GM06990 (cell line): ENCODE measurements at places on chromosomes 12 and 14.

DNA sequence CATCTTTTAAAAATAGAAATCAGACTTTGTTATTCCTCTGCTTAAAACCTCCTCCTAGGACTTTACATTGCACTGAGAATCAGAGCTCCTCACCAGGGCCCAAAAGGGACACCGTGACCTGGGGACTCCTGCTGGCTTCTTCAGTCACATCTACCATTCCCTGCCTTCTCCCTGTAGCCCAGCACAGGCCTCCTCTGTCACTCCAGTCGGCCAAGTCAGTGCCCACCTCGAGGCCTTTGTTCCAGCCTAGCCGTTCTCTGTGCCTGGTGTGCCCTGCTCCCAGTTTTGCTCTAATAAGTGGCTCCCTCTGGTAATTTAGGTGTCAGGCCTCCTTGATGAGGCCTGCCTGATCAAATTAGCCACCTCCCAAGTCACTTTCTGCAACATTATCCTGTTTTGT lies 27.4 kb downstream of the CRADD start:
- DNase-seq = no peak

GRCh38 chr14:99057576-99058083 lies 214.4 kb downstream of the BCL11B start:
- DNase-seq = no peak

GRCh38 chr12:16349131-16349460 lies 1.7 kb downstream of the MGST1 start:
- no peak for DNase-seq

GRCh38 chr12:41661141-41661765 lies 473.1 kb downstream of the PDZRN4 start:
- no peak for DNase-seq

DNA sequence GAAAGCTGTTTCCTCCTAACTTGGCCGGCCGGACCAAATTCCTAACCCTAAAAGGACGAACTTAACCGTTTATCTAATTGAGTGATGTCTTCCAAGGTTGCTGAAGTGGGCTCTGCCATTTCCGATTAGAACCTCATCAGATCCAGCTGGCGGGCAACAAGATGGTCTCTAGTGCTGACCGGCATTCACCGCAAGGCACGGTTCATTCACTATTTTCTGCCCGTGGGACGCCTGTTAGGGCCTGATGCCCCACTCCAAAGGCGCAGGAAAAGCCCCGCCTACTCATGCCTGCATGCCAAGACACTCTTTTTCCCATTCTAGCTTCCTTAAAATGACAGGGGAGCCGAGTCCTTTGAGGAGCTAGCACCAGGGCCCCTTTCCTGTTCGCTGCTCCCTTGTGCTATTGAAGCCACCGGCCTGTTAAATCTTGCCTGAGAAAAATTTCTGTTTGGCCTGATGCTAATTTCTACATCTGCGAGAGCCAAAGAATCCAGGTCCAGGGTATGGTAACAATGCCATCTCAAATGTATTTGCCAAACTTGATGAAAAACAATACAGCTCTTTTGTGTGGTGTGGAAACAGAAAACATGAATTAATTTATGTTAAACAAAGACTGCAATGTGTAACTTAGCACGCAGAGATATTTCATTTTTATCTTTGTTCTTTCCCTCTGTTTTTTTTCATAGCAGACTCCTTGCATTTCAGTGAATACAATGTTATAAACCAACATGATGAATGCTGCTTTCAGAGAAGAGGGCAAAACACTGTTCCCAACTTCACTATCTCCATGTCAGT lies 1071.2 kb upstream of the USP15 start:
- DNase-seq = no peak

- DNase-seq = peak; percentile 25
These were observed 359.9 kb downstream of the RGS6 start for GRCh38 chr14:72291908-72292688.

DNA sequence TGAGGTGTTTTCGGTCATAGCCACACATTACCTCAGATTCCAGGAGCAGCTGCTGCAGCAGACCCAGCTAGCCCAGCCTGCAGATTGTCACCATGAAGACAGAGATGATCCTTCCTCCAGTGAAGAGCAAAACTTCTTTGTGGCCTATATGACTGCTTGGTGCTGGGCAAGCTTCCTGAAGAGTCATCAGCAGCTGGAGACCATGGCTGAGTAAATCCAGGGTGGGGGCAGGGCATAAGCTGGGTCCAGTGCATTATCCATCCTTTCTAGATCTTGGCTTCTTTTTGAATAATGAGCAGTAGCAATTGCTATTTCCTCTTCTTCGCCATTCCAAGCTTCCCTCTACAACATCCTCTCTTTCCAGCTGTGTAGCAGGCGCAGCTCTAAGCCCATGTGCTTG lies 373.1 kb upstream of the DDHD1 start:
- DNase-seq = no peak

DNA sequence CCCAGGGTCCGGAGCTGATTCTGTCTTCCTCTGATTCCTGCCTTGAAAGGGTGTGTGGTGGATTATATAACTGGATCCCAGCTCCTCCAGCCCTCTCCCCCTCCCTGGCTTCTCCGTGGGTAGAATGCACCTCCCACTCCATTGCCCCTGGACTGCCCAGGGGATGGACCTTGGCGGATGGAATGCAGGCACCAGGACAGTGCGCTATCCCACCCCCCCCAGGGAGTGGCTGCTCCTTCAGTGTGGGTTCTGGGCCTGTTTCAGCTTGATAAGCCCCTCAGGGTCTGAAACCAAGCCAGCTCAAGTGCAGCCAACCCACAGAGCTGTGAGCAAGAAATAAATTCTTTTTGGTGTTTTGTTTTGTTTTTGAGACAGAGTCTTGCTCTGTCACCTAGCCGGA lies 112.4 kb upstream of the TMEM132D start:
- no peak for DNase-seq

- DNase-seq = no peak
These were observed 4.5 kb downstream of the GYS2 start for GRCh38 chr12:21600196-21600595.

DNA sequence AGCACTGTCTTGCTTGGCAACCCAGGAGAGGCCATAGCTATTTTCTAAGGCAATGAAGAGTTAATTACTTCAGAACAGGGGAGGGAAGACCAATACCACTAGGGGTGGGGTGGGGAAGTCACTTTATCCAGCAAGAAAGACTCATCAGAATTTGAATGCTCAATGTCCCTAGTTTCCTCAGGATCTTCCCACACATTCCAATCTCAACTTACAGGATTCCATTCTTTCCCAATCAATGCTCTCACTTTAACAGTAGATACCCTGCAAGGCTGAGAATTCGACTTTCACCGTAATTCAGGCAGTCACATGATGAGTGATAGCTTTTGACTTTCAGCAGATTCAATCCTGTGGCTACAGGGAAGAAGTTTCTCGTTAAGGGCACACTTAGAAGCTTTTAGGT lies 526.6 kb upstream of the SEL1L start:
- no peak for DNase-seq

DNA sequence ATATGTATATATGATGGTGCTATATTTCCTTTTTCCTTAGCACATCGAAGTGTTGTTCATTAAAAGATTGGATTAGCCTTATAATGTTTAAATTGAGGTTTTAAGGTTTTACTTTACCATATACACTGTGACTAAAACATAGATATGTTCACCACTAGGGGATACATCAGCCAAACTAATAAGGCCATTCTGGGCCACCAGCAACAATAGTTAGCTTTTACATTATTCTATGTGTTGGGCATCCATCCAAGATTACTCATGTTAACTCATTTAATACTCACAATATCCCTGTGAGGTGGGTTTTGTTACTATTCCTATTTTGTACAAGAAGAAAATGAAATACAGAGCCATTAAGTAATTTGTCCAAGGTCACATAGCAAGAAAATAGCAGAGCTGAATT lies 202.6 kb upstream of the AVPR1A start:
- no peak for DNase-seq

GRCh38 chr12:113061061-113061694 lies 4.6 kb downstream of the DTX1 start:
- DNase-seq = no peak

DNA sequence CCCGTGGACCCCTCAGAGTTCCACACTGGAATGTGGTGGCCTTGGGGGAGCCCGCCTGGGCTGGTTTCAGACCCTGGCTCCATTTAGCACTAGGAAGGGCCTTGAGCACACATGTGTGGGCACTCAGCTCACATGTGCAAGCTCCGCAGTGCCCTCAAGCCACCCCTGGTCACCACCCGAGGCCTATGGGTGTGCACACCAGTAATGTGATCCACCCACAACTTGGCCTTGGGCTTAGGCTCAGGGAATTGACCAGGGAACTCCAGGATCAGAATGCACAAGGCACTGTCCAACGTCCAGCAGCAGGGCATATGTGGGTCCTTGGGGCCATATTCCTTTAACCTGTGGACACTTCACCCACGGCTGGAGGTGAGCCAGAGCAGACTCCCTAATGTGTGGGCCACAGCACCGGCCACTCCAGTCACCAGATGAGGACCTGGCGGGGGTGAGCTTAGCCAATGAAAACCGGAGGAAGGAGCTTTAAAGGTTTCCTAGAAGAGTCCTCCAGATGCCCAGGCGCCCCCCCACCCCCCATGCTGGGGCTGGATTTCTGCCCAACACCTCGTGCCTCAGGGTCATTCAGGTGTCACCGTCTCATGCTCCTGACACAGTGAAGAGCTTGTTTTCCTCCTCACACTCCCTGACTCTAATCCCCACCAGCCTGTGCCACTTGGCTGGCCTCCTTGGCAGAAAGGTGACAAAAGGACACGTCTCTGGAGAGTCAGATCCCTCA lies 209.2 kb downstream of the ZFP36L1 start:
- no peak for DNase-seq

- no peak for DNase-seq
These were observed 150.9 kb downstream of the EGLN3 start for GRCh38 chr14:33799705-33800570.

DNA sequence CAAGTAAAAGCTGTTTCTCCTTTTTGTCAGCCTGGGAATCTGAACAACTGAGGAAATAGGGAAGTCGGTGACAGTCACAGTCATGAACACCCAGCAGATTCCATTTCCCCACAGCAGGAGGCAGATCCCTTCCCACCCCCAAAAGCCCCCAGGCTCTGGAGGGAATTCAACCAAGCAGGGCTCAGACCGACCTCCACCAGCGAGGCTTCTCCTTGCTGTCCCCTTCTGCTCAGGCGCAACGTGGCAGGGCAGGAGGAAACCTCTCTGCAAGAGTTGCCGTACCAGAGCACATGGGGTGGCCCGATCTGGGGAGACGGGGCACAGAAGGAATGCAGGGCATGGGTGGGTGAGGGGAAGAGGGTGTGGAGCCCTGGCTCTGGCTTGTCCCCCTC lies 319 bp downstream of the GALNT6 start:
- no peak for DNase-seq

GRCh38 chr14:84336433-84336832 lies 1193.5 kb upstream of the FLRT2 start:
- no peak for DNase-seq

- DNase-seq = no peak
These were observed 11.5 kb downstream of the UBE2N start for GRCh38 chr12:93430280-93430679.

- no peak for DNase-seq
These were observed 135.1 kb downstream of the RBM19 start for GRCh38 chr12:113831016-113831415.

DNA sequence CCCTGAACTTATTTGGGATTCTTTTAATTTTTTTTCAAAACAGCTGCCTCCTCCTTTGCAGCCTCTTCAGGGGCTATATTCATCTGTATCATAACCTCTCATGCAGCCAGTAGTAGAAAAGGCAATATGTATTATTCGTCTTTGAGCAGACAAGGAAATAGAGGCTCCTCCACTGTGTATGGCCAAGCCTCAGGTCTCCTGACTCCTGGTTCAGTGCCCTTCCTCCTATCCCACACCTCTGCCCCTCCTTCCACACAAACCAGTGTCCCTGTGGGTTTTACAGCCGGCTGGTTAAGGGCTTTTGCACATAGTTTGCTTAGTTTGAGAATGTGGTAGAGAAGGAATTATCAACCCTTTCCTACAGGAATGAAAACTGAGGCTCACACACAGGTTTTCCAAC lies 8.8 kb upstream of the ACVRL1 start:
- DNase-seq = no peak

DNA sequence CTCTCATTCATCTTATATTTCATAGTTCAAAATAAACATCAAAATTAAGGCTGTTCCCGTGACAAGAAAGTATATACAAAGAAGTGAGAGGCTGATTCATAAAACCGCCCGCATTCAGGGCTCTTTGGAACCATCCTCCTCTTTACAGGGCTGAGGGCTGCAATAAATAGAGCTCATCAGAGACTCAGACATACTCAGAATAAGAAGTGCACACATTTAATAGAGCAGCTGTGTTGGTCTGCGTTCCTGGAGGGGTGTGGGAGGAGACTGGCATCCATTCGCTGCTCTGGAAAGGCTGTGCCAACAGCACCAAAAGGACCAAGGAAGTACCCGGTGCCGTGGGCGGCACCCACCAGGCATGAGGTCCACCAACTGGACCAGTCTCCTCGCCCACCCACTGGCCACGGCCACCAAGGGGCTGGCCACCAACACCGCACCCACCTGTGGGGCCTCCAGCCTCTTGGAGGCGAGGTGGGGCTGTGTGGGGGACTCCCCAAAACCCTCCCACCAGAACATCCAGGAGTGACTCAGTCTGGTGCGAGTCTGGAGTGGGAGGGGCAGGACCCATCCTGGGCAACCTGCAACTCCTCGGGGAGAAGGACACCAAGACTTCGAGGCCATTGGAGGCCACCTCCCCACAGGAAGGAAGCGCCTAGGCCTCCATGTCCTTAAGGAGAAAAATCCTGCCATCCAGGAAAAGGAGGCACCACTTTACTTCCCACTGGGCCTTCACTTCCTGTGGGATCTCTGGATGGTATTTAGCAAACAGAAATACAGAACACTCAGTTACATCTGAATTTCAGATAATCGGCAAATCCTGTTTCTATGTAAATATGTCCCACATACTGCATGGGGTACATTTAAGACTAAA lies 32.7 kb downstream of the VCPKMT start:
- peak; percentile 80 for DNase-seq

DNA sequence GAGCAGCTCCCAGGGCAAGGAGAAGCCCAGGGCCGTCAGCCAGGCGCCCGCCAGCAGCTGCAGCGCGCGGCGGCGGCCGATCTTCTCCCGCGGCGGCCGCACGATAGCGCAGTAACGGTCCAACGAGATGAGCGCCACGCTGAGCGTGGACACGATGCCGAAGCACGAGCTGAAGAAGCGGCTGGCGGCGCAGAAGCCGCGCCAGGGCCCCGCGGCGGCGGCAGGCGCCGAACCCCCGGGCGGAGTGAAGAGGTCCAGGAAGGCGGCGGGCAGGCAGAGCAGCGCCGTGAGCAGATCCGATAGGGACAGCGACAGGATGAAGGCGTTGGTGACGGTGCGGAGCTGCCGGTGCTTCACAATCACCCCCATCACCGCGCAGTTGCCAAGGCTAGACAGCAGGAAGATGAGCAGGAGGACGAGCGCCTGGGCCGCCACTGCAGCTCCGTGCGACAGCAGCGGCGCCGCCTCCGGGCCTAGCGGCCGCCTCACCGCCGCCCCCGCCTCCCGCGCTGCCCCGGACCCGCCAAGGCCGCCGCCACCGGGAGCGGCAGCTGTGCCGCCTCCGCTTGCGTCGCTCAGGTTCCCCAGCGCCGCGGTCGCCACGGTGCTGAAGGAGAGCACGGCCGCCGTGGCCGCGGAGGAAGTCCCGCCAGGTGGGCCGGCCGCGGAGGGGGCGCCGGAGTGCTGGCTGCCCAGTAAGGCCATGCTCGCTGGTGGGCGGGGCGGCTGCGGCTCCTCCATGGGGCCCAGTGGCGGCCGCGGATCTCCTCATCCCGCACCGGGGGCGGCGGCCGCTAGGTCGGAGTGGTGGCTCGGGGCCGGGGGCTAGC lies 479 bp downstream of the GPR135 start:
- peak; percentile 66 for DNase-seq

- DNase-seq = no peak
These were observed 281.2 kb downstream of the RGS6 start for GRCh38 chr14:72213424-72213823.

- no peak for DNase-seq
These were observed 2.4 kb upstream of the GPRC5D start for GRCh38 chr12:12954356-12954755.
